GF-D8 (cell line): ENCODE measurements at places on chromosomes 4 and X.

DNA sequence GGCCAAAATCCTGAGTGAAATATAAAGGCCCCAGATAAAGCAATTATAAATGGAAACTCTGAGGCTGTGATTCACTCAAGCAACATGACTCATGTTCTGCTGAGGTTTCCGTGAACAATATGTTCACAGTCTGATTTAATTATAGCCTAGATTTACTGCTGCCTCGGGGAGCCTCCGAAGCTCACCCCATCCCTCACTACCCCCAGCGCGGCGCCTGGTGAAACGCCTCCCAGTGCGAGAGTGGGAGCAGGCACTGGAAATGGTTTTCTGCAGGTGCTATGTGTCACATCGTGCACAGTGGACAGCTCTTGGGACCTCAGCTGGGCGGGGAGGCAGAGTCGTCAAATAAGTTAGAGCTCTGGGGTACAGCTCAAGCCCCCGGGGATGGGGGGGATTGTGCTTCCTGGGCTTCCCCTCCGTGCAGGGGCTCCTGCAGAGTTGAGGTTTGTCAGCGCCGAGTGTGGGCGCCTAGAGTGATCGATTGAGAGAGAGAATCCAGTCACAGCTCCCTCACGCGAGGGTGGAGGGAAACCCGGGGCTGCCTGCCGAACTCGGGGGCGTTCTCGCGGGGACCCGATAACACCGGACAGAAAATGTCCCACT, 110.6 kb downstream of the PHKA2 start:
- no peak for DNase-seq

DNA sequence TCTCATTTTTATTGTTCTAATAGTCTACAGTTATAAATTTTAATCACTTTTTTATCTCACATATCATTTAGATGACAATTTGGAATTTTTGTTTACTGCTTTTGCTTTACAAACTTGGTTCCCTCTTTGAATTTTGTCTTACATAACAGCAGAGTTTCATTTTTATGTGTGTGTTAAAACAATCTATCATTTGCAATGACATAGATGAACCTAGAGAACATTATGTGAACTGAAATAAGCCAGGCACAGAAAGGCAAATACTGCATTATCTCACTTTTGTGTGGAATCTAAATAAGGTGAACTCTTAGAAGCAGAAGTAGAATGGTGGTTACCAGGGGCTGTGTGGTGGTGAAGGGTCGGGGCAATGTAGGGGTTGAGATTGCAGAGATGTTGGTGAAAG, 170.7 kb downstream of the GASK1B start:
- no peak for DNase-seq

- DNase-seq: no peak
These were observed 59.3 kb upstream of the UCP1 start for GRCh38 chr4:140628016-140628415.

DNA sequence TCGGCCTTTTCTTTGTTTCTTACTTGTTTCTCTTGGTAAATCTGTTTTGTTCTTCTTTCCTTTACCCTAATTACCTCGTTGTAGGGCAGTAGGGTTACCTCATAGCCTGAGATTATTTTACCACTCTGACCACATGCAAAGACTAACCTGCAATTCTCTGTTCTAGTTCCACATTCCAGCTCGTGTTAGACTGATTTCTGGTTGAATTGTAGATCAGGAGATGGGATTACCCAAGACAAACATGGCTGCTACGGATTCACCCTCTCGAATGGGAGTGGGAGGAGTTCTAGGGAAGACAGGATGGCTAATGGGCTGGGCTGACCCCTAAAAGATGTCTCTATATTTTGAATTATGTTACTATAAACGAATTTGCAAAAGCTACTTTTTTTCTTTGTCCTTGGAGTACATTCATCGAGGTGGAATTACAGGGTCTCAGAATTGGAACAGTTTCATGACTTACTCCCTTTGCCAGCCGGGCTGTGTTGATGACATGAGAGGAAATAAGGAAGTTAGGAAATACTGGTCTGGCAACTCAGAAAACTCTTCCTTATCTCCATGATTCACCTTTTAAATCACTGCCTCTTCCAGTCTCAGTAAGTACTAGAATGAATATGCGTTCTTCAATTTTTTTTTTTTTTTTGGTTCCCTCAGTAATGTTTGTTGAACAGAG, 36.7 kb upstream of the FBXW7 start:
- peak; percentile 3 for DNase-seq

- no peak for DNase-seq
These were observed 632.2 kb downstream of the TRAM1L1 start for GRCh38 chr4:116453127-116453526.

- DNase-seq: no peak
These were observed 199.1 kb upstream of the NPY2R start for GRCh38 chr4:155009288-155009687.
